Activated CD4-positive, alpha-beta memory T cell treated with anti-CD3 and anti-CD28 coated beads, Interleukin-2, amount 10 ng/mL, durations not matched to agents 7 days and 5 days (primary cell): ENCODE measurements at places on chromosomes 6 and 20. TPM values are rescaled to one million over a fixed set of nuclear protein-coding genes. Genes with fewer than 3 reads are reported as not detected.

DNA sequence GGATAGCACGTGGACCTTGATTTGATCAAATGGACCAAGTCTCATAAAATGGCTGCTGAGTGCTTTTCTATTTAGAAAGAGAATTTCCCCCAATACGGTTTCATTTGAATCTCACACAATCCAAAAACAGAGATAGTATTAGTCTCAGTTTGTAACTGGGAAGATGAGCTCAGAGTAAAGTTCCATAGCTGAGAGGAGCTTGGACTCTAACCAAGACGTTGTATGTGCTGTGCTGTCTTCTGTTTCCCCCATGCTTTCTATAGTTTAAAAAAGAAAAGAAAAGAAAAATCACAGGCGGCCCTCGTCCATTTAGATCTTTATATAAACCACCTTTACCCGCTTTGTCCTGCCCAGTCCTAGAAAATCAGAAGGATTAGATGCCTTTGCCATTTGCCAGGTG, 58.1 kb downstream of the AKAP12 start:
- no peak for DNase-seq

DNA sequence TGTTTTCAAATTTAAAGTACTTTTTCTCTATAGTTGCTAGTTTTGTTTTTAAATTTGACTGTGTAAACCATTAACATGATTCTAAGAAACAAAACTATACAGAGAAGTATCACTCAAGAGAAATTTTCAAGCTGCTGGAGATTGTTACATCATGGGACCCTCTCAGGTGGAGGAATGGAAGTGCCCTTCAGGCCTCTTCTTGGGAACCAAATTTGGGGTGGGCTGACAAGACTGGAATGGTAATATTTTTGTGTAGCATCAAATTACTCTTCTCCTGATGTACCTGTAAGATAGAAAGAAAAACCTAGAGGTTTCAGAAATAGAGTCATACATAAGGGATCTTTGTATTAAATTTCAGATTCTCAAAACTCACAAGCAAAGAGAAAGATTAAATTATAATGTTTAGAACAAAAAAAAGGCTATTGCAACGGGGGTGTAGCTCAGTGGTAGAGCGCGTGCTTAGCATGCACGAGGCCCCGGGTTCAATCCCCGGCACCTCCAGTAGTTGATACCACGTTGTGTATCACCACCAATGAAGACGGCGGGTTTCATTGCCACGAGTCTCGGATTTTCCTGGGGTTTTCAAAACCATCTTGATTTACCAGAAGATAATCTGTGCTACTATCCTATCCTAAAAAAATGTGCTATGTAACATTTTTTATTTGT, 193.7 kb downstream of the GPX5 start:
- DNase-seq: no peak

Gene HTR1E
- not detected for total RNA-seq

GRCh38 chr6:134840086-134840867, 109.6 kb downstream of the ALDH8A1 start:
- DNase-seq: no peak

DNA sequence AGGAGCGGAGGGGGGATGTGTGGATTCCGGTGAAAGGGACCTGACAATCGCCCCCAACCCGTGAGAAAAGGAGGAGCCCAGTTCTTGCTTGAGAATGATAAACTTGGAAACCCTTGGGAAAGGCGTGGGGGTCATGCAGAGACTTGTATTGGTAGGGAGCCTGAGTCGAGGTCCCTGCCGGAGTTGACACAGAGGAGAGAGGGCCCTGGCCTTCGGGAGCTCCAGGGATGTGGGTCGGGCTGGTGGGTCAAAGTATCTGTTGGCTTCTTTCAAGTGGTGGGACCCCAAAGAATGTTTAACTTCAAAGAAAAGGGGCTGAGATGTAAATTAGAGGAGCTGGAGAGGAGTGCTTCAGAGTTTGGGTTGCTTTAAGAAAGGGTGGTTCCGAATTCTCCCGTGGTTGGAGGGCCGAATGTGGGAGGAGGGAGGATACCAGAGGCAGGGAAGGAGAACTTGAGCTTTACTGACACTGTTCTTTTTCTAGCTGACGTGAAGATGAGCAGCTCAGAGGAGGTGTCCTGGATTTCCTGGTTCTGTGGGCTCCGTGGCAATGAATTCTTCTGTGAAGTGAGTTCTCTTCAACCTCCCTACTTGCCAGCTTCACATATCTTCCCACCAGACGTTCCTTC, 571 bp downstream of the CSNK2B start:
- DNase-seq: no peak

Gene PRDM13
- not detected for total RNA-seq

Gene CGA
- not detected for total RNA-seq

DNA sequence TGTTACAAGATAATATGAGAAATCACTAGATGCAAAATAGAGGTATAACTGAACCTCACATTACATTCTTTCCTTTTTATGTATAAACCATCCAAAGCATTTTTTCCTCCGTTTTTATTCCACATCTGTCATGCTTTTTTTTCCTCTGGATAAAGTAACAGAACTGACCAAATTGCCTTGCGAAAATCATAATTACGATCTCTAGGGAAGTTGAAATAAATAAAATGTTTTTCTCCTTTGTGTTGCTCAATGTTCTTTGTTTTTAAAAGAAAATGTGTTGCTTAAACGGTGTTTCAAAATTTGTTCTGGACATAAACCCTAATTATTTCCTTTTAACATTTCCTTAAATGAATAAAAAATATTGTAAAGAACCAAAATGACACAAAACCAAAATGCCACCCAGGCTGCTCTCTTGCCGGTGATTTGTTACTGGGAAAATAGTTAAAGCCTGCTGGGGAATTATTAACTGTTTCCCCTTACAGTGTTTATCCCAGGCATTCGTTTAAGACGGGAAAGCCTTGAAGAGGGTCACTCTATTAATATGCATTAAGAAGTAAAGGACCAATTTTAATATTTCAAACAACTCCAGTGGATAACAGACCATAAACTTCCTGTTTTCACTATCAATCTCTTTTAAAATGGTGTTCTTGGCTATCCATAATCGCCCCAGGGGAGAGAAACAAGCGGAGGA, 1.7 kb upstream of the ADGRB3 start:
- no peak for DNase-seq

Gene TMC2
- not detected for total RNA-seq

Gene PBOV1
- not detected for total RNA-seq

Gene DNPH1
- 39.6 TPM for total RNA-seq

DNA sequence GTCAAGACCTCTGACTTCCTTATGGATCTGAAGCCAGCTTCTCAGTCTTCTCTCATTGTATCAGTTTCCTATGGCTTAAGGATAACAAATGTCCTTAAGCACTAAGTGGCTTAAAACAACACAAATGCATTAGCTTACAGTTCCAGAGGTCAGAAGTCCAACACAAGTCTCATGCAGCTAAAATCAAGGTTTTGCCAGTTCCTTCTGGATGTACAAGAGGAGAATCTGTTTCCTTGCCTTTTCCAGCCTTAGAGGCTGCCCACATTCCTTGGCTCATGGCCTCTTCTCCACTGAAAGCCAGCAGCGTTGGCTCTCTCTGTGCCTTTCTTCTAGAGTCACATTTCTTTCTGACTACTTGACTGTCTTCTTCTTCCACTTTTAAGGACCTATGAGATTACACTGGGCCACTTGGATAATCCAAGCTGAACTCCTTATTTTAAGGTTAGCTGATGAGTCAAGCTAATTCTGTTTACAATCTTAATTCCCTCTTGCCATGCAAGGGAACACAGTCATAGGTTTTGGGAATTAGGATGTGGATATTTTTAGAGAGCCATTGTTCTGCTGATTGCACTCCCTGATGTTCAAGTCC, 179.0 kb downstream of the BCAS1 start:
- no peak for DNase-seq
